ENCODE measurements at places on chromosomes 2 and 18.

DNA sequence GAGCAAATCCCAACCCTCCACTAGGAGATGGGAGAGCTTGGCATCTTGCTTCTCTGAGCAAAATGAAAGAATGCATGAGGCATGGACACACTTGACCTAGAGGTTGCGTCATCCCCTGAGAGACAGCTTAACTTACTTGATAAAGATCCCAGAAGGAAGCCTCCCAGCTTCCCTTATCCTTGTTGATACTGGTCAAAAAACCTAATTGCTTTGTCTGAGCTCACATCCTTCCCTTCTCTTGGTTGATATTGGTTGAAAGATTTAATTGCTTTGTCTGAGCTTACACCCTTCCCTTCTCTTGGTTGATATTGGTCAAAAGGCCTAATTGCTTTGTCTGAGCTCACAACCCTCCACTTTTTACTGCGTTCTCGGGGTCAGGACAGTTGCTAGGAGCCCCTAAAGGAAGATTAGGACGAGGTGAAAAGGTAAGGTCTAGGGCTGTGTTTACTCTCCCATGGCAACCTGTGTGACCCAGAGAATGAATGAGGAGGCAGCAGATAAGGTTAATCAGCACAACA, 12.2 kb upstream of the BOD1L2 start:
- DNase-seq, result no peak

DNA sequence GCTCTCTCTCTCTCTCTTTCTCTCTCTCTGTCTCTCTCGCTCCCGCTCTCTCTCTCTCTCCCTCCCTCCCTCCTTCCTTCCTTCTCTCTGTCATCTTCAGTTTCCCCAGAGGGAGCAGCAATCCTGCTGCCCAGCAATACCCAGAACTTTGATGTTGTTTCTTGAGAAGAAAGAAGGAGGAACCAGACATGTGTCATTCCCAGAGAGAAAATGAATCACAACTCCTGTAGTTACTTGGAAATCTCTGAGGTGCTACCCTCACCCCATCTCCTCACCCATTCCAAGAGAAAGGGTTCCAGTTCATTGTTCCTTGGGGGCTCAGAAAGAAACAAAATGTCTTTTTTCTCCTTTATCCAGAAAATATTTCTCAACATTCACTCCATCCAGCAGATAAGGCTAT, 449.1 kb downstream of the TNS1 start:
- DNase-seq, result no peak

DNA sequence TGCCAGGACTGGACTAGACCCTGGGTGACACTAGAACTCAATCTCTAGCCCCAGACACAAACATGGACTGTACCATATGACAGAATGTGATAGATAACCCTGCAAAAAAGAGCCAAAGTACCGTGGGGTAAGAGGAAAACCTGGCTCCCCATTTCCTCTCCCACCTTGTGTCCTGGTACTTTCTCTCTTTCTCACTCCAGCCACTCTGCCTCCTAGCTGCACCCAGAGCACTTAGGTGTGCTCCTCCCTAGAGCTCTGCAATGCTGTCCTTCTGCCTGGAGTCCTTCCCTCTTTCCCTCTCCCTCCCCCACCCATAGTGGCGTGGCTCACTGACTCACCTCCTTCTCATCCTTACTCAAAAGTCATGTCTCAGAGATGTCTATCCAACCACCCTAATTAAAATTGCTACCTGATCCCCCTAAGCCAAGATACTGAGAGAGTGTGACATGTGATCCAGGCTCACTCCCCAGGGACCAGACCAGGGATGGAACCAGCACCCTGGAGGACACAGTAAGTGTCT, 171.3 kb downstream of the LOXHD1 start:
- DNase-seq, result no peak

DNA sequence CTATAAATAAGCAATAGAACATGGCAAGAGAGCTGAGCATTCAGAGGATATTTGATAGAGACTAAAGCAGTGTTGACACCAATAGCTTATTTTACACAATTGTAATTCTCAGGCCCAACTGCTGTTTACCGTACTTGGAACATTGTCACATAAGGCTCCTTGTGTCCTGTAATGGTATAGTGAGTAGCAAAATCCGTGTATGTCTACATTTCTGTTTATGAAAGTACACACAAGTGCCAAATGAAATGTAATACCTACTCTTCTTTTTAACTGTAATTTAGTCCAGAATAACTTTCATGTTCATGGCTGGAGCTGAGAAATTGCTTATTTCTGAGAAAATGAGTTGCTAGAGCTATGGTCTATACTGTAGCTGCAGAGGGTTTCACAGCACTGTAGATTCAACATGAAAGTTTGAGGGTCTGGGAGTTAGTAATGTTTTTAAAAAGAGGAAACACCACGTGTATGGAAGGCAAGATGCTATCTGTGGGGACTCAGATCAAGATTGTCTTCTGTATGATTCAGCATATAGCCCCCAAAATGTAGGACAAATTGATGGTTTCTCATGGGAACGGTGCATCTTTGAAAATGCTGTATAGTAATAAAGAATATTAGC, 110.2 kb upstream of the NOSTRIN start:
- DNase-seq, result no peak

DNA sequence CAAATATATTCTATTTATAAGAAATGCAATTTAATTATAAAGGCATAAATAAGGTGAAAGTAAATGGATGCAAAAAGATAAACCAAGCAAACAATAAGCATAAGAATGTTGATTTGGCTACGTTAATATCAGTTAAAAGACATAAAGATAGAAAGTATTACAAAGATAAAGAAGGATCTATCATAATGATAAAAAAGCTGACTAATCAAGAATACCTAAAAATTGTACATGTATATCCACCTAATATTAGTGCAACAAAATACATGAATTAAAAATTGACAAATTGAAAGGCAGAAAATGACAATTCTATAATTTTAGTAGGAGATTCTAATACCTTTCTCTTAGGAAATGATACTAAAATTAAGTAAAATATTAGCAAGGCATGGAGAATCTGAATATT, 21.5 kb downstream of the SLC9A4 start:
- no peak for DNase-seq
